Effector memory CD8-positive, alpha-beta T cell (primary cell): ENCODE measurements at places on chromosomes 12 and 14.

- no peak for DNase-seq
These were observed 32.6 kb downstream of the P2RX7 start for GRCh38 chr12:121165316-121165715.

DNA sequence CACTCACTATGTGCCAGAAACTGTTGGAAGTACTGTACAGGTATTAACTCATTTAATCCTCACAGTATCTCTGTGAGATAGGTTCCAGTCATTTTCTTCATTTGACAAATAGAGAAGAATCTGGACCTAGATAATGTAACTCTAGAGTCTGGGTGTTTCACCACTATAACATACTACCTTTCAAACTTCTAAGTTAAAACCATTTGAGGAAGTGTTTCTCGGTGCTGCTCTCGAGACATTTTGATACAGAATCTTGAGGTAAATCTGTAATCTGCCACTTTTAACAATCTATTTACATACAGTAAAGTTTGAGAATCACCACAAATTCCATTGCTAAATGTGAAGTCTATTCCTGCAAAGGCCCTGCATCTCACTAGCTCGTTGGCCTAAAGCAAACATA is 8.8 kb downstream of the OLR1 start:
- DNase-seq = no peak

GRCh38 chr12:29043069-29043468 is 106.0 kb upstream of the FAR2 start:
- DNase-seq = no peak

DNA sequence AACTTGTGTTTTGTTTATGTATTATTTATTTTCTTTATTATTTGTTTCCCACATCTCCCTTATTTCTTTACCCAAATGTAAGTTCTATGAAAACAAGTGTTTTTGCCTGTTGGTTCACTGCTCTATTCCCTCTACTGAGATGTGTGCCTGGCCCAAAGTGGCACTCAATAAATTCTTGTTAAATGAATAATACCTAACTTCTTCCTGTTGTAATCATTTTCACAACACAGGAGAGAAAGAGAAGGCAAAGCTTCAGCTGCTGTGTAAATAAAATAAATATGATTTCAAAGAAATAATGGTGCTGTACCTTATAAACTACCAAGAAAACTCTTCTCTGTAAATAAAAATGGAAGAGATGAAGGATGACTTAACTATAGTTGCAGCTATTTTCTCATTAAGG is 116.2 kb downstream of the TRHDE start:
- DNase-seq = no peak

GRCh38 chr12:1619587-1619986 is 9.4 kb upstream of the WNT5B start:
- DNase-seq = no peak

GRCh38 chr12:105202202-105202601 is 33.8 kb downstream of the APPL2 start:
- no peak for DNase-seq

DNA sequence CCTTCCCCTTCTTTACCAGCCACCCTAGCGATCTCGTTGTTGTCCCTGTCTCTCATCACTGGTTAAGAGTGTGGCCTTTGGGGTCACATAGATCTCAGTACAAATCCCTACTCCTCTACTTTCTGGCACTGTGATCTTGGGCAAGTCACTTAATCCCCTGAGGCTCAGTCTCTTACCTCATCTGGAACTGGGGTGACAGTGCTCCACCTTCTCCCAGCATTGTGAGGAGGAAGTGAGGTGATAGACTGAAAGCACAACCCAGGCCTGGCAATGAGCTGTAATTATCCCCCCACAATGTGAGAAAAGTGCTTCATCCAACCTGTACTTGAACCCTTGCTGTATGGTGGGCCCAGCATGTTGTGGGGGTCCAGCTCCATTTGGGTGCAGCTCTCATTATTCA is 48.0 kb downstream of the IRAK3 start:
- no peak for DNase-seq

- no peak for DNase-seq
These were observed 414 bp upstream of the CDK17 start for GRCh38 chr12:96400631-96401075.

GRCh38 chr12:93638095-93638494 is 39.1 kb upstream of the CRADD start:
- DNase-seq = no peak

GRCh38 chr14:30559638-30560091 is 707 bp downstream of the G2E3 start:
- DNase-seq = no peak

- DNase-seq = no peak
These were observed 56.5 kb downstream of the HCAR2 start for GRCh38 chr12:122646517-122647217.

DNA sequence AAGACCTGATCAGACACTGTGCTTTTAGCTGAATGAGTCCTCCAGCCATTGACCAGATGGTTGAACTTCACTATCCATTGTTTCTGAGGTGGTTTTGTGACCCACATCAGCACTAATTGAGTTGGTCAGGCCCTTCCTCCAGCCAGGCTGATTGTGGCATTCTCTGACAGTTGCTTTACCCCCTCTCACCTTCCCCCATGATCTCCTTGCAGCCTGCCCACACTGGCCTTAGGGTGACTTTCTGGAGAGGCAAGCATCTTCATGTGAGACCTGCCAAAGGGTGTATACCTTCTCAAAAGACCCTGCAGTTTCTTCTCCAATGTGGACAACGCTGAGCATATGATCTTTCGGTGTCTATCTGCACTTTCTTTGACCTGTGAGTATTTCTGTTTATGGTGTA is 83.9 kb downstream of the GPATCH2L start:
- no peak for DNase-seq

DNA sequence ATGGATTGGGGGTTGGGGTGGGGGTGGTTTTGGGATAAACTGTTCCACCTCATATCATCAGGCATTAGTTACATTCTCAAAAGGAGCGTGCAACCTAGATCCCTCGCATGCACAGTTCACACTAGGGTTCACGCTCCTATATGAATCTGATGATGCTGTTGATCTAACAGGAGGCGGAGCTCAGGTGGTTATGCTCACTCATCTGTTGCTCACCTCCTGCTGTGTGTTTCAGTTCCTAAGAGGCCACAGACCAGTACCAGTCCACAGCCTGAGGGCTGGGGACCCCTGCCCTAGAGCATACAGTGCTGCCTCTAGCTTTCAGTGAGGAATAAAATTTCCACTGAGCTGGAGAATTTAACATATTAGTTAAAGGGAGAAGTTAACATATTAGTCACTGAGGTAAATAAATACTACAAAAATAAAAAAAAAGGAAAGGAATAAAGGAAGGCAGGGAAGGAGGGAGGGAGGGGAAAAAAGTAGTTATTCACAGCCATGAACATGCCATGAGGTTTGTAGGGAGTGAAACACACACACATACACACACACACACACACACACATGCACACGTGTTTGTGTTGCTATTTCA is 612.7 kb upstream of the TBX3 start:
- no peak for DNase-seq

- DNase-seq = no peak
These were observed 81.3 kb downstream of the PPHLN1 start for GRCh38 chr12:42407306-42407705.

DNA sequence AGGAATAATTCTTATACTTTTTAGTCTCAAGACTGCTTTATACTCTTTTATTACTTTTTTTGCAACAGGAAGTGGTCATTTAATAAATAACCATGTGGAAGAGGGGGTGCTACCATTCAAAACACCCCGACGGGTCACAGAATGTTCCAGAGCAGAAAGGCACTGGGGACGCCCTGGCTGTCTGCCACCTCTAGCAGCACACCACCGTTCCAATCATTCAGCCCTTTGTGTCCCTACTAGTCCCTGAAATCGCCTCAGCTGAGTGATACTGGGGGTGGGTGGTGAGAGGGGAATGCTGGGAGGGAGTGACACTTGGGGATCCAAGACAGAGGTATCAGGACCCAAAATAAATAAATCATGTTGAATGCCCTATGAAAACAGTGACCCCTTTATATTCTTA is 52.4 kb downstream of the MON2 start:
- DNase-seq = no peak

DNA sequence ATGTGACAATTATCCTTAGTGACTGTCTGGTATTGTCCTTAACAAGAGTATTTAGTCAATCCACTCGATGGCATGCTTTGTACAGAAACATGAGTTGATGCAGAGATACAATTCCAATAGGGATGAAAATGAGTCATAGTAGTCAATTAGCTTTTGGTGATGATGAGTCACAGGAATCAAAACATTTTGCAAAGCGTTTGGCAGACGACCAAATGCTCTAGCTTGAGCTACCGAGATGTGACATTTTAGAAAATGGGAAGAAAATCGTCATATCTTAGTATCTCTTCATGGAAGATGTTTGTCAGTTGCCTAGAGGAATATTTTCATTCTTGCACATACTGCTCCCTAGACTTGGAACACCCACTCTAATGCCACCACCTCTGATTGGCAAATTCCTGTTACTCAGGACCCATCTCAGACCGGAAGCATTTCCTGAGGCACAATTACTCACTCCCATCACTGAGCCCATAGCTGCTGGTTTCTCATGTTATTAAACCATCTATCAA is 95.0 kb downstream of the LMNTD1 start:
- DNase-seq = no peak

DNA sequence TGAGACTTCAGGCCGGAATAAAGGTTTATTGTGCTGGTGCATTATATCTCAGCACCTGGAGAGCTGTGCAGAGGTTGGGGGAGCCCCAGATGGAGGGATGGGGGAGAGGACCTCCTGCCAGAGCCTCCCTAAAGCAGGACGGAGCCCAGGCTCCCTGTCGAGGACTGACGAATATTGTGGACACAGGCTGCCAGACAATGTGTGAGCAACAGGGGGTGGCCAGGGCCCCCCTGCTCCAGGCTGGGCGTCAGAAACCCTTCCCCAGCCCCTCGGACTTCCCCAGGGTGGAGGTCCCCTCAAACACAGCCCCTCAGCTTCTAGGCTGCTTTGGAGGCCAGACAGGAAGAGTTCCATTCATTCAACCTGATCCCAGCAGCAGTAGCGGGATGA is 8.0 kb downstream of the TMEM119 start:
- DNase-seq = no peak

- no peak for DNase-seq
These were observed 63.7 kb downstream of the SH2B3 start for GRCh38 chr12:111469401-111469800.

DNA sequence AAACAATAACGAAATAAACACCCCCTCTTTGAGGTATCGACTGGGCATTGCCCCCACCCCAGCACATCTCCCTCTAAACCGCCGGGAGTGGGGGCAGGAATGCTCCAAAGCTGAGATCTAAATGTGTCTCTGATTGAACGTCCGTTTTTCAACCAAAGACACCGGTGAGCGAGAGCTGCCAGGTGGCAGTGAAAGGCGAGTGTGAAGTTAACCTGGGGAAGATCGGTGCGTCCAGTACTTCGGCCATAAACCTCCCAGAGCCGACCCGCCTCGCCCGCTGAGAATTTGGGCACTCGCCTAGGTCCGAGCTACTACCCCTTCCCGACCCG is 625 bp downstream of the ANGEL1 start:
- DNase-seq = no peak

- DNase-seq = no peak
These were observed 6.6 kb downstream of the E2F7 start for GRCh38 chr12:77058740-77059139.

GRCh38 chr12:51346581-51346980 is at the start of gene CELA1:
Gene CELA1, minus strand, starts transcription at chr12:51346679. Its CDS starts 41 bp downstream, at chr12:51346638.
- DNase-seq = no peak

GRCh38 chr14:69648480-69649451 is 37.4 kb downstream of the SUSD6 start:
- no peak for DNase-seq

GRCh38 chr14:36514278-36515104 is 5.5 kb downstream of the NKX2-1 start:
- no peak for DNase-seq

GRCh38 chr12:116545936-116546335 is 13.2 kb upstream of the MAP1LC3B2 start:
- no peak for DNase-seq

- DNase-seq = no peak
These were observed 133.2 kb downstream of the SLC35F4 start for GRCh38 chr14:57732463-57733285.

DNA sequence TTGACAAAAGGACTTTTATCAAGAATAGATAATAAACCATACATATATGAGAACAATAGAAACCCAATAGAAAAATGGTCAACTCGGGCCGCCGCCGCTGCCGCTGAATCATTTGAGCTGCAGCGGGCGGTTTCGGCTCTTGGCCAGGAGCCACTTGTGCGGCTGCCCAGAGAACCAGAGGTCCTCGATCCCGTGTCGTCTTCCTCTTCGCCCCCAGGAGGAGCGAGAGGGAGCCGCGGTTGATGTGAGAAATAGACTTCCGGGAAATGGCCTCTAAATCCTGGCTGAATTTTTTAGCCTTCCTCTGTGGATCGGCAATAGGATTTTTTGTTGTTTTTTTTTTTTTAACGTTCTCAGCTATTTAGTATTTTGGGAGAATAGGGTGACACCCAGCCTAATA is 44.8 kb downstream of the CPSF6 start:
- DNase-seq = no peak

- DNase-seq = no peak
These were observed 638.5 kb downstream of the MED13L start for GRCh38 chr12:115638733-115639647.

DNA sequence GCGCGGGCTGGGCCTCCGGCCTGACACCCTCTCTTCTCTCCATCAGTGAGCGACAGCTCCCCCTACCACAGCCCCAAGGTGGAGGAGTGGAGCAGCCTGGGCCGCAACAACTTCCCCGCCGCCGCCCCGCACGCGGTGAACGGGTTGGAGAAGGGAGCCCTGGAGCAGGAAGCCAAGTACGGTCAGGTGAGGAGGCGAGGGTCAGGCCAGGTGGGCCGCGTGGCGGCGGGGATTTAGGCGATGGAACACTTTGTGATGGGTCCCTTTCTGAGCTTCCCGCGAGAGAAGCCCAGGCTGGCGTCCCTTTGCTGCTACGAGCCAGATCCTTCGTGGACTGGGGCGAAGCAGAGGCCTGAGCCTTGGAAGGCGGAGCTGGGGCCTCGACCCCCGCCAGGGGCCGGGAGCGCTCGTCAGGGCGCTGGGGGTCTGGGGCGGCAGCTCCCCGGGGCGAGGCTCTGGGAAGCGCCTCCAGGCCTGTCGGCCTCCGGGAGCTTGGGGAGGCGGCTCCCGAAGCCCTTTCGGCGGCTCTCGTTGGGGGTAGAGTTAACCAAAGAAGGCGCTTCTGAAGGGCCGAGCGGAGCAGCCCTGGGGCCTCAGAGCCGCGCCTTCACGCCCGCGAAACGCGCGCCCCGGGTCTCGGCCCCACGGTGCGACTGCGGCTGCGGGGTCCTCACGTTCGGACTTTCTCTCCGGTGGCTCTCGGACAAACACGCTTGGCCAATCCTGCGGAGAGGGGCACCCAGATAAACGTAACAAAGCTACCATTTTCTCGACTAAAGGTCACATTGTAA is 5.0 kb downstream of the PAX9 start:
- DNase-seq = no peak

DNA sequence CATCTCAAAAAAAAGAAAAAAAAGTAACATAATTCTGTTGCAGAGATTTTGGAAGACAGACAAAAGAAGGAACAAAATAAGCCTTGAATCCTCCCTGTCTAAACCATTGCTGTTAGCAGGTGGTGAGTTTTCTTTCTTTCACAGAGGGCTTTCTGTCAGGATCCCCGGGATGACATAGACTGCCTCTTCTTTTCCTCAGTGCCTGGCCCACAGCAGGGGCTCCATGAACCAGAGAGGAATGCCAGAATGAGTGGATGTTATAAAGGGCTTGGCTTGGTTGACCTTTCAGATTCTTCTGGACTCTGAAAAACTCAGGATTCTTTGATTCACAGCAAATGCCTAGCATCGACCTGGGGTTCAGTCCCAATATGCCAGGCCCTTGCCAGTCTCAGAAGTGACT is 45.8 kb upstream of the CORO1C start:
- no peak for DNase-seq

GRCh38 chr12:39375206-39375808 is 67.6 kb downstream of the KIF21A start:
- no peak for DNase-seq
